ENCODE measurements at places on chromosomes 5 and 9.

DNA sequence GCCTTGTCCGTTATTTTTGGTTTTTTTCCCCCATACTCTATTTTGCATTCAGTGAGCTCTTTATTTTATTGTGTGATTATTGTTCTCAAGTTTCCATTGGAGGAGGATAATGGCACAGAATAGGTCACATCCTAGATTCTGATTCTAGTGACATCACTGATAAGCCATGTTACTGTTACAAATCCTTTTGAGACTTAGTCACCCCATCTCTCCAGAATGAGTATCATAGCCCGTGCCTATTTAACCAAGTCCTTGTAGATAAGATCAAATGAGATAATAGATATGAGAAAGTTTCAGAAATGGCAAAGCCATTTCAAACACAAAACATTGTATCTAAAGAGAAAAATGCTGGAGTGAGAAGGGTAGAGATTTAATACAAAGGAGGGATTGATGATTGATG is 242.6 kb downstream of the RAB3C start:
- no peak for DNase-seq

GRCh38 chr9:91382298-91382697 is 20.6 kb upstream of the AUH start:
- DNase-seq: no peak

DNA sequence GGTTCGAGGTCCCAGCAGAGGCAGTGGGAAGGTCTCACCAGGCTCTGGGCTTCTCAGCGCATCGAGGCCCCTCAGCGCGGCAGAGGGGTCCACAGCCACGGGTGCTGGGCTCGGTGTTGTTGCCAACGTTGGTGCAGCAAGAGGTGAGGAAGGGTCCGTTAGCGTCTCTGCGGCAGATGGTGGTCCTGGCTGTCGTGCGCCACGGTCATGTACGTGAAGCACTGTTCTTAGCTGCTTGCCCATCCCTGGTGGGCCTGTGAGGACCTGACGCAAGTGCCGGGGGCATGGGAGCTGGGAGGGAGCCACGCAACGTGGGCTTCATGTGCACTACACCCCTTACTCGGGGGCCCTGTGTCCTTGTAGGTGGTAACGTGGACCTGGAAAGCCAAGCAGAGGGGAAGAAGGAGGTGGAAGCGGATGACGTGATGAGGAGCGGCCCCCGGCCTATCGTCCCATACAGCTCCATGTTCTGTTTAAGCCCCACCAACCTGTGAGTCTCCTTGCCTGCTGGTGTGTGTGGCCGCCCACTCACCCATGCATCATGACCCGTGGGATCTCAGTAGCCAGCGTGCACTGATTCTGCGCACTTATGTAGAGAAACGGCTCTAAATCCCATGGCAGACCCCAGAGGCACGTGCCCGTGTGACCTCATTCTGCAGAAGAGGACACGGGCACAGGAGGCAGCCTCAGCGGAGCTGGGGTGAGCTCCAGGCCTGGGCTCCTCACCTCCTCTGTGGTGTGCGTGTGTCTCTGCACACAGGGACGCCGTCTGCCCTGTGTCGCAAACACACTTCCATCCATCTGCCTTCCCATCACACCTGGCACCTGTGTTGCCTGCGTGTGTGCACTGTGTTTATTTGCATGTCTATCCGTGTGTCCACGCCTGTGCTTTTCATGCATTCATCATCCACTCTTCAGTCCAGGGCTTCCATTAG is 166.1 kb downstream of the CACNA1B start:
- no peak for DNase-seq

DNA sequence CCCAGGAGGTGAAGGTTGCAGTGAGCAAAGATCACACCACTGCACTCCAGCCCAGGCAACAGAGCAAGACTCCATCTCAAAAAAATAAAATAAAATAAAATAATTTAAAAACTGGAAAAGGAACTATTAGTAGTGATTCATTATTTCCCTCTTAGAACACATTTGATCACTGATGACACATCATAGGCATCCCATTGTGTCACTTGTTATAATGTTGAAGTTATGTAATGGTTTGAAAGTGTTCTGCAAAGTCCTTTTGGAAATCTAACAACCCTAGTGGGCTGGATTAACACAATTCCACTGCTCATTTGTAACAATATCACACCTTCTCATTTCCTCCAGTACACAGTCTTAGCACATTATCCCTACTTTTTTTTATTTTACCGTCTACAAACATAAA is 81.8 kb upstream of the LMNB1 start:
- no peak for DNase-seq

- DNase-seq: no peak
Measured at GRCh38 chr5:28226407-28226806, 1188.0 kb upstream of the CDH9 start.

GRCh38 chr5:76401801-76402250 is 1.3 kb upstream of the IQGAP2 start:
- no peak for DNase-seq

DNA sequence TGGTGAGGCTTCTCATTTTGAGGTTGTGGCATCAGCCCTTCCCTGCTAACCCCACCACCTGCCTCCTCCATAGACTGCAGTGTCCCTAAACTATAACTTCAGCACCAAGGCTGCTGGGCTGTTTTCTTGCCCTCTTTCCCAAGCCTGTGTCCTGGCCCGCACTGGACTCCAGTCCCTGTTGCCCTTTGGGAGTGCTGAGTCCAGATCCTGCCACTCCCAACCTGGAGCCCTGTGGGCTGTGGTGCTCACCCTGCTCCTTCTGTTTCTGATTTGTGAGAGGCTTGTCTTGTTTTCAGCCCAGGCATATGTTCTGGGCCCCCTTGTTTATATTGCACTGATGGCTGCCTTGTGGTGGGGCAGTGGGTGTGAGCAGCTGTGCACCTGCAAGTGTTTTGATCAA is 39.7 kb upstream of the RNU6ATAC start:
- DNase-seq: no peak

DNA sequence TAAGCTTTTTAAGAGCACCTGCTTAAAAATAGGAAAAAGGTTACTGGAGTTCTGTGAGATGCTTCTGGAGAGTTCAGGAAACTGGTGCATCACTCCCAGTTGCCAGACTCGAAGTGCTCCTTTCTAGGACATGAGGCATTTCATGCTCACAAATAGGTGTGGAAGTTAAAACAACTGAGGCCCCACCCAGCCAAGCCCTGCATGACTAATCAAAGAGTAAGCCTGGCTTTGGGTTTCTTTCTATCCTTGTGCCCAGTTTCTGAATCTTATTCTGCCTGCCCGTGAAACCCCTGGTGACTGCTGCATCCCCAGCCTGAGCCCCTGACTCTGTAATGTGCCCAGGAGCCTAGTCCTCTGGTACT is 7.7 kb downstream of the SPINK9 start:
- DNase-seq: no peak

DNA sequence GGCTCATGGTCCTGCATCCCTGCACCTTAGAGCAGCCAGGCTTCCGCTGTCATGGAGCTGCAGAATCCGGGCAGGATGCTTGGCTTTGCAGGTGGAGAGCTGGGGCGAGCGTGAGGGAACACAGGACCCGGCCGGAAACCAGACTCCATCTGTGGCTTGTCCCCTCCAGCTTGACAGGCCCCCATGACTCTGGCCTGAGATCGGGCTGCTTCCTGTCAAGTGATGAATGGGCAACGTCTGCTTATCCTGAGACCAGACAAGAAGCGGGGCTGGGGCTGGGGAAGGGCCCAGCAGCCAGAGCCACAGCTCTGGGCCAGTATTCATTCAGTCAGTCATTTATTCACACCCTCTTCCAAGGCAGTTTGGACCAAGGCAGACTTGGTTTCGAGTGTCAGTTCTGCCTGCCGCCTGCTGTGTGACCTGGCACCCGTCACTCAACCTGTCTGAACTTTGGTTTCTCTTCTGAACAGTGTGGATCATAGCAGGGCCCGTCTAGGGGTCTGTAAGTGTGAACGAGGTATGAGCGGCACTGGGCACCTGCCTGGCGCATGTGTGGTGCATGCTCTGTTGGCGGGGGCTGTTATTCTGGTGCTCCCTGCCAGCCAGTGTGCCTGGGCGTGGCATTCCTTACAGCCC is 37.5 kb downstream of the NEK6 start:
- no peak for DNase-seq

DNA sequence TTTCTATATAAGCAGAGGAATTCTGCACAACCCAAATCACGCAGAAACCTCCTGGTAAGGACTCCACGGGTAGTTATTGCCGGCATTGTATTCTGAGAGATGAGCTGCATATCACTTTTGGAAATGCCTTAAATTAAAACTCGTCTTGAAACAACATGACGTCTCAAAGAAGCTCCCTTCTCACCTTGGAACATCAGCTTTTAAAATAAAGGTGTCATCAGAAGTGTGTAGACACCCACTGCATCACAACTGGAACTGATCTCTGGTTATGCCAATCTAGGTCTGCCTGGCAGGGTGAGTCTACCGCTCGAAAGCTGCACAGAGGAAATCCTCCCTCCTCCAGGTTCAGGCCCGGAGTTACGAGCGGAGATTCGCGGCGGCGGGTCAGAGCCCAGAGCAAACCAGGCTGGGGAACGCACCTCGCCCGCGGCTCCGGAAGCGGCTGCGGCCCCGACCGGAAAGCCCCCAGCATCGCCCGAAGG is 974 bp upstream of the SLC12A2 start:
- no peak for DNase-seq

DNA sequence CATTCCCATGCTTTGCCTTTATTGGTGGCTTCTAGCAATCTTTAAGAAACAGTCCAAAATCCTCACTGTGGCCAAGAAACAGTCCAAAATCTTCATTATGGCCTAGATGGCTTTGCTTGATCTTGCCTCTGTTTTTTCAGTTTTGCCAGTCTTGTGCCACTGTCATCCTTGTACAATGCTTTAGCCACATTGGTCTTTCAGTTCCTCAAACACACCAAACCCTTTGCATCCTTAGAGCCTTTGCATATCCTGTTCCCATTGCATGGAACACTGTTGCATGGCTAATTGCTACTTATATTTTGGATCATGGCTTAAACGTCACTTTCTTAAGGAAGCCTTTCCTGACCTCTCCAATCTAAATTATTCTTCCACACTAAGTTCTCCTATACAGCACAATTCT is 22.1 kb downstream of the MRRF start:
- no peak for DNase-seq
